Fibroblast of lung (primary cell): ENCODE measurements at places on chromosomes 7 and 10.

DNA sequence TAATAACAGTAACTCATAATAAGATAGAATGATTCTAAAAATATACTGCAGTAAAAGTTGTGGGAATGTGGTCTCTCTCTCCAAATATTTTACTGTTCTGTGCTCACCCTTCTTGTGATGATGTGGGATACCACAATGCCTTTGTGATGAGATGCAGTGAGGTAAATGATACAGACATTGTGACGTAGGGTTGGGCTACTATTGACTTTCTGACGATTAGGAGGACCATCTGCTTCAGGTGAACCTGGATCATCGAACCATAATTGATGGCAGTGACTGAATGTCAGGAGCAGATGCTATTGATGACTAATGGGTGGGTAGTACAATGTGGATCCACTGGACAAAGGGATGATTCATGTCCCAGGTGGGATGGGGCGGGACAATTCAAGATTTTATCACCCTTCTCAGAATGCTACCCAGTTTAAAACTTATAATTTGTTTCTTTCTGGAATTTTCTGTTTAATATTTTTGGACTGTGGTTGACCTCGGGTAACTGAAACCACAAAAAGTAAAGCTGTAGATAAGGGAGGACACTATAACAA is 73.9 kb upstream of the ARMC3 start:
- no peaks in the 10 kb centered on the region for H3K27me3 ChIP-seq
- no peak overlapping the region for H3K4me3 ChIP-seq
- no peak for DNase-seq
- no peak overlapping the region for H3K27ac ChIP-seq
- no peaks in the 10 kb centered on the region for H3K36me3 ChIP-seq

DNA sequence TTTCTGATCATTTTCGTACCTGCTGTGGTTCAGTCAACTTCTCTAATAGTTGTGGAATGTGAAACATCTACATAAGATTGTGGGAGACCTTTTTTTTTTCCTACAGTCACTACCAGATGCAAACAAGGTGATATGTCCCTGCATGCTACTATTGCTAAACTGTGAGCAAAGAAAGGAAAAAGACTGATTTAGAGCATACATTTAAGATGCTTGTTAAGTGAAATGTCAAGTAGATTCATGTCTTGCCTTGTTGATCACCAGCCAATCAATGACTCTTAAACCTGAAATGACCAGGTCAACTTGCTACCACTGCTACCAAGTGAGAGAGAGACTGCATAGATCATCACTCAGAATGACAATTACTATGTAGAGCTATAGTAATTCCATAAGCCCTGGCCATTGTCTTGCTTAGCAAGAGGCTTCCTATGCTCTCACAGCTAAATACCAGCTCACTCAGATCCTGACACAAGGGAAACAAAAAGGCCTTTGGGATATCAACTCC is 84.3 kb upstream of the SKAP2 start:
- no peak overlapping the region for H3K4me3 ChIP-seq
- H3K27me3 ChIP-seq: no peaks in the 10 kb centered on the region
- no peaks in the 10 kb centered on the region for H3K36me3 ChIP-seq
- DNase-seq: no peak
- H3K27ac ChIP-seq: no peak overlapping the region
- H3K4me1 ChIP-seq: no peaks in the 10 kb centered on the region

GRCh38 chr7:24444666-24445440 is 128.4 kb upstream of the PALS2 start:
- H3K27ac ChIP-seq: no peak overlapping the region
- no peaks in the 10 kb centered on the region for H3K27me3 ChIP-seq
- DNase-seq: no peak
- H3K36me3 ChIP-seq: no peaks in the 10 kb centered on the region

- no peaks in the 10 kb centered on the region for H3K4me1 ChIP-seq
- no peaks in the 10 kb centered on the region for H3K36me3 ChIP-seq
- no peak for DNase-seq
- no peak overlapping the region for H3K4me3 ChIP-seq
Observed at GRCh38 chr7:34217972-34218371, 312.6 kb downstream of the BMPER start.

DNA sequence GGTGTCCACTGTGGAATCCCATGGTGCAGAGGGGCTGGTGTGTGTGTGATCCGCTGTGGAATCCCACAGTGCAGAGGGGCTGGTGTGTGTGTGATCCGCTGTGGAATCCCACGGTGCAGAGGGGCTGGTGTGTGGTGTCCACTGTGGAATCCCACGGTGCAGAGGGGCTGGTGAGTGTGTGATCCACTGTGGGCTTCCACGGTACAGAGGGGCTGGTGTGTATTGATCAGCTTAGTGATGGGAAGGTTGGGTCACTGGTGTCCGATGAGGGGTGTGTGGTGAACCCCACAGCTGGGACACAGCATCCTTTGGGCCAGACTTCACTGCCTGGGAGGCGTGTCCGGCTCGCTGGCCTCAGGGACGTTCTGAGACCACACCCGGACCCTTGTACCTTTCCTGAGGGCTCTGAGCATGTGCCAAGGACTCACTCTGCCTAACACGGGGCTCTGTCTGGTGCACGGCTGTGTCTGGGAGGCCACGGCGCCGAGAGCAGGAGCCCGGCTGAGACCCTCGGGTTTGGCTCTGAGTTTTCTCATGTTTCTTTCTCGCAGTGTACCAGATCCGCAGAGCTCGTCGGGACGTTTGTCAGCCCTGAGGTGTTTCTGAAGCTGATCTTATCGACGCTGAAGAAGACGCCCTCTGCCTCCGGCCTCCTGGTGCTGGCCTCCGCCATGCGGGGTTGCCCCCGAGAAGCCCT is 29.3 kb upstream of the PRKAR1B start:
- H3K4me1 ChIP-seq: no peaks in the 10 kb centered on the region
- no peaks in the 10 kb centered on the region for H3K27me3 ChIP-seq
- no peak overlapping the region for H3K4me3 ChIP-seq
- H3K27ac ChIP-seq: no peak overlapping the region

DNA sequence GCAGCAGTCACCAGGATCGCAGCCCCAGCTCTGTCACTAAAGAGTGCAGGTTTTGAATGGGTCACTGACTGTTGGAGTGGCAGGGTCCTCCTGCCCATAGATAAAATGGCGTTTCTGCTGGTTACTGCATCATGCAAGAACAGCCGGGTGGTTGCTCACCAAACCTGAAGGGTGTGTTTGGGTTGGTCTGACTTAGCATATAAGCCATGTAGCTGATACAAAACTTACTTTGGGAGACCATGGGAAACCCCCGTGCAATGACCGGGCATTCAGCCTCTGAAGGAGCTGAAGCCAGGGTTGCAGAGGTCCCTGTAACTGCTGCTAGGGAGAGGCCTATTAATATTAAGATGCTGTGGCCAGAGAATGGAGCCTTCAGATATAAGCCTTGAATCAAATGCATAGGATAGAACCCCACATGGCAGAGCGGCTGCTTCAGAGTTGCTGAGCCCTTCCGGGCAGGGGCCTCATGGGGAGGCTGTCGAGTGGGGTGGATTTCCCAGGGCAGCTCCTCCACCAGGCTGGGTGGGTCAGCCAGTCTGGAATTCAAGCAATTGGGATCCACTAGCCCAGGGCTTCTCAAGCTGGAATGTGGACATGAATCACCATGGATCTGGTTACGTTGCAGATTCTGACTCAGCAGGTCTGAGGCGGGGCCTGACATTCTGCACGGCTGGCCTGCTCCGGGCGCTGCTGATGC is 70.9 kb upstream of the CTBP2 start:
- H3K27ac ChIP-seq: peak overlapping the region; percentile 53
- H3K36me3 ChIP-seq: no peaks in the 10 kb centered on the region
- H3K4me1 ChIP-seq: peaks cover 7% of the 10 kb centered on the region
- no peaks in the 10 kb centered on the region for H3K27me3 ChIP-seq
- H3K4me3 ChIP-seq: no peak overlapping the region
- peak; percentile 94 for DNase-seq

DNA sequence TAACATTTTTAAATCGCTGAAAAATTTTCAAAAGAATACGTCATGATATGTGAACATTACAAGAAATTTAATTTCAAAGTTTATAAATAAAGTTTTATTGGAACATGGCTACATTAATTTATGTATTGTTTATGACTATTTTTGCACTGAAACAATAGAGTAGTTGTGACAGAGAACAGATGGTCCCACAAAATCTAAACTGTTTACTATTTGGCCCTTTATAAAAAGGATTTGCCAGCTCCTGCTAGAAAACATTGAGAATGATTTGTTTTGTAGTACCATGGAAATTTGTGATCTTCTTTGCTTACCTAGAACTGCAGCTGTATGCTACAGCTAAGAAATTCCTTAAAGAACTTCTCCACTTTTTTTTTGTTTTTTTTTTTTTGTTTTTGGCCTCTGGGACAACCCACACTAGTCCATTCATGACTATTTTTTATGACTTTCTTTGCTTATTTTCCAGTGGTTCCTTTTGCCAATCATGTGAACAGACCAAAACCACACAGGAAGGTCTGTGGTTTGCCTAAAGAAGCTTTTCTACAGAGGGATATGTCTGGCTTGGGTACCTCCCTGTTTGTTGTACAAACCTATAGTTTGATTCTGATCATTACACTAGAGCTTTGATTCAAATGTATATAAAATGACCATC is 55.7 kb downstream of the ST7 start:
- no peaks in the 10 kb centered on the region for H3K4me1 ChIP-seq
- H3K27me3 ChIP-seq: no peaks in the 10 kb centered on the region
- no peak overlapping the region for H3K27ac ChIP-seq
- no peaks in the 10 kb centered on the region for H3K36me3 ChIP-seq
- DNase-seq: peak; percentile 87
- no peak overlapping the region for H3K4me3 ChIP-seq

GRCh38 chr10:25725917-25726716 is 207.9 kb upstream of the MYO3A start:
- no peaks in the 10 kb centered on the region for H3K4me1 ChIP-seq
- H3K27ac ChIP-seq: no peak overlapping the region

DNA sequence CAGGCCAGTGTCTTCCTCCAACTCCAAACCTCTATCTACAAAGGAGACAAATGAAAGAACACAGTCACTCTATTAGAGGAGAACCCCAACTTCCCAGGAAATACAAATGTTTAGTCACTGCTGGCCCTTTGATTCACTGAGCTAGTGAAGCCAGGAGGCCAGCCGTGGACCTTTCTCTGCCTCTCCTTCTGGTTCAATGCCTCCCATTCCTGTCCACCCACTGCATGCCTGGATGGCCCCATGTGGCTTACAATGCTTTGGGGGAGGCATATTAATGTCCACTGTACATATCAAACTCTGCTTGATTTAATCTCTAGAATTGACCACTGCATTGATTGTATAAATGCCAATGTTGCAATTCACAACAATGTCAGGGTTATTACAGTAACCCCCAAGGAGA is 687.3 kb downstream of the KCNMA1 start:
- H3K4me3 ChIP-seq: no peak overlapping the region
- peaks cover 2% of the 10 kb centered on the region for H3K4me1 ChIP-seq
- H3K36me3 ChIP-seq: no peaks in the 10 kb centered on the region
- H3K27ac ChIP-seq: no peak overlapping the region
- peak; percentile 61 for DNase-seq

DNA sequence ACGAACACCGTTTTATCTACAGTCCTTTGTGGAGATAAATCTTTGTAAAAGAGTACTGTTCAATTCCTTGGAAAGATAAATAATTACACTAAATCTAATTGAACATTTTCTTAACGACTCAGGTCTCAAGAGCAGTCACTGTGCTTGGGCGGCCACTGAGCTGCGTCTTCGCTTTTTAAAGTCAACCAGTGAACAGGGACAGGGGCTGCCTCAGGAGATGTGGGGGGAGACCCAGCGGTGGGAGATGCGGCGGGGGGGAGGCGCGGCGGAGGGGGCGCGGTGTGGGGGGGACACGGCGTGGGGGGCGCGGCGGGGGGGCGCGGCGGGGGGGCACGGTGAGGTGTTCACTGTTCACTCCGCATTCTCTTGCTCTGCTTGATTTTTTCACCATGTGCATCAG is 39.8 kb downstream of the CAMK2B start:
- no peaks in the 10 kb centered on the region for H3K27me3 ChIP-seq
- no peaks in the 10 kb centered on the region for H3K36me3 ChIP-seq
- DNase-seq: no peak
- H3K4me1 ChIP-seq: no peaks in the 10 kb centered on the region
- H3K27ac ChIP-seq: no peak overlapping the region

DNA sequence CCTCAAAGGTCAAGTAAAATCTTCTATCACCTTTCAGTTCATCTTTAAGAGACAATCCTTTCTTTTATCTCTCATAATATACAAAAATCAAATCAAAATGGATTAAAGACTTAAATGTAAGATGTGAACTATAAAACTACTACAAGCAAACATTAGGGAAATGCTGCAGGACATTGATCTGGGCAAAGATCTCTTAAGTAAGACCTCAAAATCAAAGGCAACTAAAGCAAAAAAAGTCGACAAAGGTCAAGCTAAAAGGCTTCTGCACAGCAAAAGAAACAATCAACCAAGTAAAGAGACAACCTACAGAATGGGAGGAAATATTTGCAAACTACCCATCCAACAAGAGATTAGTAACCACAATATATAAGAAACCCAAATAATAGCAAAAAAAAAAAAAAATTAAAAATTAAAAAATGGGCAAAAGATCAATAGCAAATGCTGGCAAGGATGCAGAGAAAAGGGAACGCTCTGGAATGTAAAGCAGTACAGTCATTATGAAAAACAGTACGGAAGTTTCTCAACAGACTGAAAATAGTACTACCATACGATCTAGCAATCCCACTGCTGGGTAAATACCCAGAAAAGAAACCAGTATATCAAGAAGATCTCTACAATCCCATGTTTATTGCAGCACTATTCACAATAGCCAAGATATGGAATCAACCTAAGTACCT is 41.7 kb downstream of the TNPO3 start:
- no peak for DNase-seq
- no peaks in the 10 kb centered on the region for H3K27me3 ChIP-seq
- H3K27ac ChIP-seq: no peak overlapping the region
- H3K36me3 ChIP-seq: peaks cover 3% of the 10 kb centered on the region

DNA sequence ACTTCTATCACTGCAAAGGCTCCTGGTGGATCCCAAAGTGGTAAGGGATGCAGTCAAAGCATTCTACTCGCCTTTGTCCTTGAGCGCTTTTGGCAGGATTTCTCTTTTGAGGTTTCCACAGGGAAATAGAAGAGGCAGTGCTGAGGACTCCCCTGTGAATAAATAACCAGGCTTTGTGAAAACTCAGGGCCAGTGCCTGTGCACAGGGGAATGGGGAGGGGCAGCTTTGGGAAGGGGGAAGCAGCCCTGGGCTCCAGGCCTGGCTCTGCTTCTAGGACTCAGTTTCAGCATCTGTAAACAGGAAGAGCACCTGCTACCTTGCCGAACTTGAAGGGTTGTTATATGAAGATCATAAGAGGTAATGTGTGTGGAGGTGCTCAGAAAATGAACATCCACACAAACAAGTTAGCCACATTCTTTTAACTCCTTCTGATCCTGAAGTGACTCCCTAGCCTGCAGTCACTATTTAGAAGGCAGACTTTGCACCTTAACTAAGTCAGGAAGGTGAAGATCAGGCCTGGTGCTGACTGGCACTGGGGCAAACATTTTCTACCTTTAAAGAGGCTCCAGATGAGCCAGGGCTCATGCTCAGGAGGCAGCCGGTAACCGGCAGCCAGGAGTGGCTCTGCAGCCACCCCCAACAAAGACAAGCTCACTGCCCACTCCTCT is 22.5 kb upstream of the MMP21 start:
- no peaks in the 10 kb centered on the region for H3K4me1 ChIP-seq
- H3K27ac ChIP-seq: no peak overlapping the region
- peaks cover 6% of the 10 kb centered on the region for H3K36me3 ChIP-seq
- H3K27me3 ChIP-seq: no peaks in the 10 kb centered on the region
